ENCODE measurements at places on chromosomes 1 and 21.

- DNase-seq = no peak
These were observed 3.3 kb upstream of the DSTYK start for GRCh38 chr1:205214756-205215155.

DNA sequence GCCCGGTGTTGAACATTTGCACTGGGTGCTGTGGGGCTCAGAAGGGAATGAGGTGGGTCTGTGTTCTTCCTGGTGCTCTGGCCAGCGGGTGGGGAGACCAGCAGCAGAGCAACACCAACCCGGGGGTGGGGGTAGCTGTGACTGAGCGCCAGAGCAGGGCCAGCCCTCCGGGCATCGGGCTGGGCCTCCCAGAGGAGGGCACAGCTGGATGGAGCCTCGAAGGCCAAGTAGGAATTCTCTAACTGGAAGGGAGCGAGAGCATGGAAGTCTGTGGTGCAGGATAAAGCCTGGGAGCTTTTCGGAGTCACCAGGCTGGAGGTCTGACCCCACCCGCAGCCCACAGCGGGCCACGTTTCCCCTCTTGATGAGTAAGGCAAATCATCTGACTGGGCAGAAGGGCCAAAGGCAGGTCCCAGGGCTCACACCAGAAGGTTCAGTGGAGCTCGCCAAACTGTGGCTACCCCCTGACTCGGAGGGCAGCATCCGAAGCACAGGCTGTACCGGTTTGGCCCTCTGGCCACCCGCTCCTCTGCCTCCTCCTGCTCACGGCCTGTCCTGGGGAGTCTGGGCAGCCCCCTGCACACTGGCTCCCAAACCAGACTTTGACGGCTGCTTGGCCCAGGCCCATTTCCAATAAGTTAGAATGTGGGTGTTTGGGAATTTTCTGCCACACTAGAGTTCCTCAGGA lies 18.8 kb downstream of the SLC1A7 start:
- no peak for DNase-seq

- DNase-seq = no peak
These were observed 56.0 kb downstream of the CLIC6 start for GRCh38 chr21:34724857-34725195.

- no peak for DNase-seq
These were observed 39.7 kb downstream of the MATN1 start for GRCh38 chr1:30683699-30684098.

DNA sequence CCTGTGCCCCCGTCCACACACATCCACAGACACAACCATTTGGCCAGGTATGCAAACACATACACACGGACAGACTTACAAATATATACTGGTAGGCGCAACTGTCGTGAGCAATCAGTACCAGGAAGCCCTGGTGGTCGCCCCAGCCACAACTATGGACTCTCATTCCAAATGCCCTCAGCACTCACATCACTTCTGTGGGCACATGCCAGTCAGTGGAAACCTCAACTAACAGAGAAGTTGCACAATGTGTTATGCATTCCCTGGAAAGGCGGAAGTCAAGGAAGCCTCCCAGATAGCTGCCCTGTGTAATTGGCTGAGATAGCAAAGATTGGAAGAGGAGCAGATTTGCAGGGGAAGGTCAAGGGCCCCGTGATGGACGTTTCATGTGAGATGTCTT lies 1.4 kb upstream of the HEYL start:
- DNase-seq = no peak

GRCh38 chr1:111789666-111790316 lies 34.1 kb downstream of the DDX20 start:
- no peak for DNase-seq

DNA sequence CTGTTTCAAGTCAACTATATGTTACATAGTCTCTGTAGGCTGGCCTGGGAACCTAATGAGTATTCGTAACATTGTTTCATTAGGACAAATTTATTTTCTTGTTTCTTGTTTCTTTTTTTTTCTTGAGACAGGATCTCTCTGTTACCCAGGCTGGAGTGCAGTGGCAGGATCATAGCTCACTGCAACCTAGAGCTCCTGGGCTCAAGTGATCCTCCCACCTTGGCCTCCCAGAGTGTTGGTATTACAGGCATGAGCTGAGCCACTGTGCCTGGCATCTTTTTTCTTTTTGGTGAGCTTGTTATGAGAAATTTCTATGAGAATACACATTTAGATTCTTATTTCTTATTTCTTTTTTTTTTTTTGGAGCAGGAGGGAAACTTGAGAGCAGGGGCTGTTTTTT lies 6.8 kb downstream of the CENPS start:
- no peak for DNase-seq

GRCh38 chr1:93575621-93576284 lies 105.9 kb downstream of the BCAR3 start:
- peak; percentile 78 for DNase-seq

DNA sequence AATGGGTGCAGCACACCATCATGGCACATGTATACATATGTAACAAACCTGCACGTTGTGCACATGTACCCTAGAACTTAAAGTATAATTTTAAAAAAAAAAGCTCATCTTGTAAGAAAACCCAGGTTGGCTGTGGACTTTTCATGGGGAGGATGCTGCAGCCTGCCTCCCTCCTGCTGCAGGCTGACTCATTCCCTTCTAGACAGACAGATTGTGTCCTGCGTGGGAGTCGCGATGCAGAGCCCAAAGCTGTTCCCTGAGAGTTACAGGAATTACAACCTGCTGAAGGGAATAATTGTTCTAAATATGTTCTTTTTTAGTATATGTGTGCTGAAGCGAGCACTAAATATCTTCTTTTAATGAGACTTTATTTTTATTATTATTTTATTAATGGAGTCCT lies 93.2 kb downstream of the TBX19 start:
- DNase-seq = no peak

- no peak for DNase-seq
These were observed at the start of gene OPRD1 for GRCh38 chr1:28811766-28812668. Gene OPRD1, plus strand, starts transcription at chr1:28812170. Its CDS starts 214 bp downstream, at chr1:28812384.

DNA sequence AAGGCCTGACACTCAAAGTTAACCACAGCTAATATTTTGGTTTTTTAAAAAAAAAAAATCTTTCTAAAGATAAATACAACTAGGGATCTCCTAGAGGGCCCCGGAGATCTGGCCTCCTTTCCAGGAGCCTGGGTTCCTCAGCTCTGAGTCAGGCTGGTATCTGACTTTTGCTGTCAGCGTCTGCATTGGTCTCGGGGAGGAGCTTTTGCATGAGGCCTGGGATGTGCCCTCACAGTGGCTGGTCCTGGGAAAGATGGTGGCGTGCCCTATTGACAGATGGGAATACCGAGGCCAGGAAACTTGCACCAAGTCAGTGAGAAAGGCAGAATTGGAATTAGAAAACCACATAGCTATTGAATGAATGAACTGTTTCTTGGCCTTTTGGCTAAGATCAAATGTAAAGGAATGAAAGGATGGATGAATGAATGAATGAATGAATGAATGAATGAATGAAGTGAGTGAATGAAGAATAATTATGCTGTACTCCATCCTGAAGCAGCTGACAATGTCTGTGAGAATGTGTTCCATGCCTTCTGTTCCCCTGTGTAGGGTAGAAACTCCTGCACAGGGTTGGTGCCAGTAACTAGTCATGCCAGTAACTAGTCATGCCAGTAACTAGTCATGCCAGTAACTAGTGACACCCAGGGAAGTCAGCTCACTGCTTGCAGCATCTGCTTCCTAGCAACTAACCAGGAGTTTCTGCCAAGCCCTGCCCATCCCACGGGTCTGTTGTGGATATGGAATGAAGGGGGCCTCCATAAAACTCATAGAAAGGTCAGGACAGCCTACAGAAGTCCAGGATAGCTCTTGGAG lies 242.5 kb upstream of the VAMP3 start:
- no peak for DNase-seq

GRCh38 chr1:2492091-2492490 lies 16.0 kb downstream of the PLCH2 start:
- DNase-seq = no peak

DNA sequence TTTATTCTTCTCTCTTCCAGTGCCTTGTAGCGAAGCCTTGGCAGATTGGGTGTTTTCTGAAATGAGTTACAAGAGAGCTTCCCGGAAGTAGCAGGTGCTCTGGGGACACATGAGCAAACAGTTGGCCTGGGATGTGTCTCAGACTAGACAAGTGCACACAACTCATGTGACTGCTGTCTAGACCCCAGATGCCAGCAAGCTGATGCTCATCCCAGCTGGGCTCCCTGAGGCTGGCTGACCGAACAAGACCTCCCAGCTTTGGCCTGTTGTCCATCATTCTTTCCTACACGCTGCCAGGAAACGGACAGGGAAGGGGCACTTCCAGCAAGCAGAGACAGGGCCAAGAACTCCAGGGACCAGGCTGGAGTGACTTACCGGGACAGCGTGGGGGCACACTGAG lies 18.7 kb upstream of the CSF1 start:
- no peak for DNase-seq

DNA sequence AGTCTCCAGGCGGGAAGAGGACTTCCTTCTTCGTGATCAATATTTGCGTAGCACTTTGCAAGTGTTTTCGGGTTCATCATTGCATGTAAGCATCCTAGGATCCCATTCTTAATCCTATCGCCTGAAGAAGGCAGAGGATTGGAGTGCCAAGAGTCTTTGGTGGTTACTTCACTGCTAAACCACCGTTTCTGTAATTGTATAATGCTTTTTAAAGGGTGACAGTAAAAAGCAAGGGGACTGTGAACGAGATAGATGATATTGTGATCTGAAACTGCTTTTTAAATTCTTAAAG lies 345 bp upstream of the ALDH9A1 start:
- DNase-seq = no peak

GRCh38 chr1:170853302-170853701 lies 82.0 kb upstream of the MROH9 start:
- DNase-seq = no peak

GRCh38 chr1:6168947-6169586 lies 11.1 kb downstream of the CHD5 start:
- DNase-seq = no peak

DNA sequence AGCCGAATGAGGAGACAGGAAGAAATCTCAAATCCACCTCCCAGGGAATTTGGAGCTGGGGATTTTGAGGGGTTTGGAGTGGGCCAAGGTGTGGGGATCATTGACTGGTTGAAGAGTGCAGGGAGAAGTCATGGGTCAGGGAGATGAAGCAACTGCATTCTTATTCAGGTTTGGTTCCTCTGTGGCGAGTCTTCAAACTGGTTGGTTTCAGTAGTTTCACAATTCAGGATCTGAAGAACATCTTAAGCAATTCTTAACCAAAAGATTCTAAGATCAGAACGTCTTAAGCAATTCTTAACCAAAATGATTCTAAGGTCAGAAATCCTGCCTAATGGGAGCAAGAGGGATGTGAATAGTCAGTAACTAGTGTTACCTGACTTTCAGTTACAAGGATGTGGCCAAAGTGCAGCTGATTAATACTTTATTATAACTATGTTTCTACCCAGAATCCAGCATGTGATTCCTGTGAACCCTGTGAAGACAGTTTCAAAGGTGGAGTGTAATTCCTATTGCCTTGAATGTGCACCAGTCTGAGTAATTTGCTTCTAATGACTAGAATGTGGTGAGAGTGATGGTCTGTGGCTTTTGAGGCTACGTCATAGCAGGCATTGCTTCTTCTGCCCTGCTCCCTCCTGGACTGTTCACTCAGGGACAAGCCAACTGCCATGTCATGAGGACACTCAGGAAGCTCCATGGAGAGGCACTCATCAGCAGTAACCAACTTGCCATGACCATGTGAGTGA lies 61.2 kb downstream of the OLFML3 start:
- peak; percentile 18 for DNase-seq

GRCh38 chr1:174165471-174166137 lies 6.3 kb downstream of the RABGAP1L start:
- no peak for DNase-seq

DNA sequence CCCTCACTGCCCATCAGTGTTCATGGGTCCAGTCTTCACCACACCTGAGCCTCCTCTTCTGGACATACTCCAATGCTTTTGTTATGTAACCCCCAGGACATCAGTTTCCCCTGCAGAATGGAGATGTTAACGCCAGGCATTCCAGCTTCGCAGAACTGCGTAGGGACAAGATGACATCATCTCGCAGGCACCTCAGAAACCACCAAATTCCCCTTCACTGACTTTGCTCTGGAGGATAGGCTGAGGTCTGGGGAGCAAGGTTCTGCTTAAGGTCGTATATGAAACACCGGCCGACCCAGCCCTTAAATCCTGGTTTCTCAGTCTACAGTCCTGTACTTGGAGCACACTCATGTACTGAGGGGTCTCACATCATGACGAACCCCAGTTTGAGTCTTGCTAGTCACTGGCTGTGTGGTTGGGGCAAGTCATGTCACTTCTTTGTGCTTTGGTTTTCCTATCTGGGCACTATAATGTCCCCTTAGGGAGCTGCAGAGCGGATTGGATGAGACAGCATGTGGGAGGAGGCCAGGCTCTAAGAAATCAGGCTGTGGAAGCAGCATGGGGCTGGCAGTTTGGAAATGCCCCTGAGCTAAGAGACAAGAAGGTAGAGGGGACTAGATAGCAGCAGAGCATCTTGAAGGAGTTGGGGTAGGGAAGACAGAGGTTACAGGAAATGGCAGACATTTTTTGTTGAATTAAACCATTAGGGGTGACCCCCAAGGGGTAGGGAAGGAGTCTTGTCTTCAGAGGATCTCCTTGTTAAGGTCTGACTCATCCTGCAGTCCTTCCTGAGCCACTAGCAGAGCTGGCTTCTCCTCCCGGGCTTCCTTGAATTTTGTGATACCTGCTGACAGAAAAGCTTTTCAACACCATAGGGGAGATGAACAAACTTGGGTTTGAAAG lies 138.3 kb downstream of the FOXD2 start:
- DNase-seq = no peak

Data from foreskin keratinocyte (primary cell).